Activated naive CD4-positive, alpha-beta T cell treated with anti-CD3 and anti-CD28 coated beads, Interleukin-2, amount 10 ng/mL, durations not matched to agents 7 days and 5 days (primary cell): ENCODE measurements at places on chromosomes 5 and 9.
A peak's percentile ranks its signal among the peaks of the same experiment; 100 is the strongest.

- no peak for DNase-seq
Measured at GRCh38 chr5:7078901-7079300, 317.0 kb upstream of the ADCY2 start.

DNA sequence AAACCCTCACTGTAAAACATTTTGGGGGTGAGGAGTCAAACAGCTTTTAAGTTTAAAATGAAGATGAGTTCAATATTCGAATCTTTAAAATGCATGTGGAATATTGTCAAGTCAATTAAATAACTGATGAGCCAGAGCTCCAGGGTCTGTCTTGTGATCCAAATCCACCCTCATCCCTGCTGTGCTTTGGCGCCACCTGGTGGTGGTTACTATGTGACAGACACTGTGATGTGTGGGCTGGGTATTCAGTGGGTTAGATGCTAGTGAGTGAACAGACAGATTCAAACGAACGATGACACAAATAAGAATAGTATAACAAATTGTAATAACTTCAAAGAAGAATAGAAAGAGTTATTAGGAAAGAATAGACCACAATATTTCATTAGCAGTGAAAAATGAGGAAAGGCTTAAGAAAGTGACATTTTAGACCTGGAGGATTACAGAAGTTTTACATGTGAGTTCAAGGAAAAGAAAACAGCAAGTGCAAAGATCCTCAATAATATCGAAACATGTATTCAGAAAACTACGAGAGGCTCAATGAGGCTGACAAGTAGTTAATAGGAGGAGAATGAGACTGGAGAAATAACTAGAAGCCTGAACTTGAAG lies 51.4 kb upstream of the CHSY3 start:
- DNase-seq: peak; percentile 77

DNA sequence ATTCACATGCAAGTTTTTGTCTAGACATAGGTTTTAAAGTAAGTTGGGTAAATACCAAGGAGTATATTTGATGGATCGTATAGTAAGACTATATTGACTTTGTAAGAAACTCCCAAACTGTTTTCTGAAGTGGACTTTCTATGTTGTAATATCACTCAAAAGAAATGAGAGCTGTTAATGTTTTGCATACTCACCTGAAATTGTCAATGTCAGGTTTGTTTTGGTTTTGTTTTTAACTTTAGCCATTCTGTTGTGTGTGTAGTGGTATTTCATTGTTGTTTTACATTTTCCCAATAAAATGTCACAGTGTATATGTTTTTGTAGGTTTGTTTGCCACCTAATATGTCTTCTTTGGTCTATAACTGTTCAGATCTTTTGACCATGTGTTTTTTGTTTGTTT lies 375.7 kb upstream of the CDH9 start:
- no peak for DNase-seq

- no peak for DNase-seq
Measured at GRCh38 chr9:133845440-133845839, 107.3 kb upstream of the SARDH start.

GRCh38 chr5:39074017-39074814 lies at the start of gene RICTOR:
RICTOR (minus strand) TSS chr5:39074399; CDS start chr5:39074377, 22 bp downstream.
- DNase-seq: peak; percentile 93

- DNase-seq: peak; percentile 69
Measured at GRCh38 chr5:129904102-129904666, at the start of gene CHSY3. CHSY3 (plus strand) TSS chr5:129904465.

DNA sequence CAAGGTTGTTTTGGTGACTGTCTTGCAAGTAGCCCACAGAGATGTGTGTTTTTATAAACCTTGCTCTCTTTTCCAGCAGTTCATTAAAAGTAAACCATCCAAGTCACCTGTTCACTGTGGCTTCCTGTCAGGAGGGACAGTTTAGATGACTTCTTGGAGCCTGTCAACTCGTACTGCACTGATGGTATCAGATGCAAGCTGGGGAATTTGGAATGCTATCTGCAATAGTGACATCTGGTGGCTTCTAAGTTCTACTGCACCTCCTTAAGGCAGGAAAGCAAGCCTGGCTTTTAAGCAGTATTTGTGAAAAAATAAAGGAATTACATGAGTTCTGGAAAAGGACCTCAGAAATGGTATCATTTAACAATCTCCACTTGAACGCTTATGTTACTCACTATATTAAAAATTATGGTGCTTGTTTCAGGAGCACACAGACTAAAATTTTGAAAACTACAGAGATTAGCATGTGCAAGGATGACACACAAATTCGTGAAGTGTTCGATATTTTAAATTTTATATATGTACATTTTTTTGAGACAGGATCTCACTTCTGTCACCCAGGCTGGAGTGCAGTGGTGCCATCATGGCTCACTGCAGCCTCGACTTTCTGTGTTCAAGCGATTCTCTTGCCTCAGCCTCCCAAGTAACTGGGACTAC lies 164.0 kb downstream of the TTC39B start:
- no peak for DNase-seq
